Activated CD8-positive, alpha-beta memory T cell treated with anti-CD3 and anti-CD28 coated beads for 24 hours (primary cell): ENCODE measurements at places on chromosomes 4 and X.

DNA sequence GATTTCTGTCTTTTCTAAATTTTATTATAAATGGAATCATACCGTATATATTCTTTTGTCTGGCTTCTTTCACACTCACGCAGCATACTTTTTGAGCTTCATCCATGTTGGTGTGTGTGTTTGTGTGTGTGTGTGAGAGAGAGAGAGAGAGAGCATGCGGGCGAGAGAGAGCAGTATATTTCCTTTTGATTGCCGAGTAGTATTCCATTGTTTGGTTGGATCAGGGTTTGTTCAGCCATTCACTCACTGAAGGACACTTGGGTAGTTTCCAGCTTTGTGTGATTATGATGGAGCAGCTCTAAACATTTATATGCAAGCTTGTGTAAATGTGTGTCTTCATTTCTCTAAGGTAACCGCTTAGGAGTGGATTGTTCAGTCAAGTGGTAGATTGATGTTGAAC lies 3.1 kb upstream of the L1CAM start:
- DNase-seq: no peak

DNA sequence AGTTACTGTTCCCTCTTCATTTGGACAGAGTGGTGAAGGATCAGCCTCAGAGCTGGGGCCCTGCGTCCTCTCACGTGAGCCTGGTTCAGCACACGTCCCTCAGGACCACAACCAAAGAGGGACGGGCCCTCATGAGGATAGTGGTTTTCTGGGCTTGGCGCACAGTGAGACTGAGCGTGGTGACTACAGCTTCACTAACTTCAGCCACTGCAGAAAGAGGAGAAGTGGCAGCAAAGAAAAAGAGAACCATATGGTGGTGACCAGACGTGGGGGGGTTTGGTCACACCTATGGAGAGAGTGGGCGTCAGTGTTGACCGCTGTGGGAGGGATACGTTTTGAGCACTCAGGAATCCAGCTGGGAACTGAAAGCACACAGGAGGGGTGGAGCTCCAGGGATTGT lies 21.8 kb upstream of the TNIP3 start:
- DNase-seq: no peak

DNA sequence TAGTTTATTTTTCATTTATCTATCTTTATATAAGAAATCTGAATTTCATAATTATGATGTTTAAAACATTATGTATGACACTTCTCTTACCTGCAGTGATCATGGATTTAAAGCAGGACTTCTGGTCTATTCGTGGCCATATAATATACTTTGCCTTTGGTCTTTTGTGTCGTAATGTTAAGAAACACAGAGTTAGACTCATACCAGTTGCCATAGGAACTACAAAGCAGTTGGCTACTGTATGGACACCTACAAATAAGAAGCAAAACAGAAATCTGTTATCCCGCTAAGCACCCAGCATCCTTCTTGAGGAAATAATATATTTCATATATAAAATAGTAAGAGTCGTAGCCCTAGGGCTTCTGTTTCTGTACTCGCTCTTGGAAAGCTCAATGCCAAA lies 4.3 kb downstream of the SEPSECS start:
- DNase-seq: no peak

DNA sequence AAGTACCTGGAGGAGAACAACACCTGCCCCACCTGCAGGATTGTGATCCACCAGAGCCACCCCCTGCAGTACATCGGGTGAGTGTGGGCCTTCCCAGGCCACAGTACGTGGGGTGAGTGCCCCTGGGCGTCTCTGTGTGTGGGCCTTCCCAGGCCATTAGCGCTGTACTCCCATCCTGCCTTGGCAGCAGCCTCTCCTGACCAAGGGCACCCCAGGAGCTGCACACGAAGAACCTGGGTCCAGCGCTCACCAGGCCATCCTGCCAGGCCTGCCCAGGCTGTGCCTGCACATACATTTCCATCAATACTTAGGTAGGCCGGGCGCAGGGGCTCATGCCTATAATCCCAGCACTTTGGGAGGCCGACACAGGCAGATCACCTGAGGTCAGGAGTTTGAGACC lies 29.3 kb downstream of the PCGF3 start:
- DNase-seq: no peak

- DNase-seq: no peak
Measured at GRCh38 chr4:38153387-38153760, 193.2 kb downstream of the PTTG2 start.

- no peak for DNase-seq
Measured at GRCh38 chrX:34332334-34332733, 200.2 kb upstream of the FAM47A start.

DNA sequence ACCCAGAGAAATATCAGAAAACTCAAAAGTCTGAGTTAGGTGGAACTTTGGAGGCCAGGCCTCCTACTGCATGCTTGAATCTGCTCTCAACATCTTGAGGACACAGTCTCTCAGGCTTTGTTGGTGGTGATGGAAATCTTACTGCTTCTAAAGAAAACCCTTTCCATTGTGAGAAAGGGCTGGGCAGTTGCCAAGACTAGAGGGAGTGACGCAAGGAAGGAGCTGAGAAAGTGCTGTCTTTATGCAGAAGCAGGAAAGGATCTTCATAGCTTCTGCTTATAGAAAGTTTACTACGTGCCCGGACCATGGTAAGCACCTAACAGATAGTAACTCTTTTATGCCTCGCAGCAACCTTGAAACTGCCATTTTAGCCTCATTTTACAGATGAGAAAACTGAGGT lies 2.4 kb upstream of the CRMP1 start:
- DNase-seq: no peak

DNA sequence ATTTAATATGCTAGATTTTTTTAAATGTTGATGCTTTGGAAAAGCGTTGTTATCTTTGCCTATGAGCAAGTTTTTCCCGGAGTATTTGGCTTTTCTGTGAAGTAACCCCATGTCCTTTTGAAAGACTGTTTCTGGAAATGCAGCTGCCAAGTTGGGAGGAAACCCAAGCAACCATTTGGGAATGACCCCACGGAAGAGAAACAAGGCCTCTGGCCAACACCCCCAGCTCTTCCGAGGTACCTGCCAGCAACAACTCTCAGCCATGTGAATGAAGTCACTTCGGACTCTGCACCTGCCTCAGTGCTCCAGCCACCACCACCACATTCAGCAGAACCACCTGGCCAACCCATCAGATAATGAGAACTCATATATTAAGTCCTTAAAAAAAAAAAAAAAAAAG lies 36.2 kb upstream of the DHRSX start:
- no peak for DNase-seq

DNA sequence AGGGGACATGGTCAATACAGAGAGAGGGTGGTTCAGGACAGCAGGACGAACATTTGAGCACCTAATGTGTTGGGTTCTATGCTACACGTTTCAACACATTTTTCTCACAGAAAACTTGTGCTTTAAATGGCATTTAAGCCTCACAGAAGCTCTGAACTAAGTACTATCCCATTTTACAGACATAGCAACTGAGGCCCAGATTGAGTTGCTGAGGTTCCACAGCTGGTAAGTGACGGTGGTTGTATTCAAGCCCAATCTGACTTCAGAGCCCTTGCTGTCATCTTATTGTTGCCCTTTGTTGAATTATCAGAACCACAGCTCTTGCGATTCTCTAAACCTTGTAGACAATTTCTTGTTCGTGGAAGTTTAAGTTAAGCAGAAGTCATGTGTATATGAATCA lies 116.7 kb downstream of the FNIP2 start:
- DNase-seq: no peak

DNA sequence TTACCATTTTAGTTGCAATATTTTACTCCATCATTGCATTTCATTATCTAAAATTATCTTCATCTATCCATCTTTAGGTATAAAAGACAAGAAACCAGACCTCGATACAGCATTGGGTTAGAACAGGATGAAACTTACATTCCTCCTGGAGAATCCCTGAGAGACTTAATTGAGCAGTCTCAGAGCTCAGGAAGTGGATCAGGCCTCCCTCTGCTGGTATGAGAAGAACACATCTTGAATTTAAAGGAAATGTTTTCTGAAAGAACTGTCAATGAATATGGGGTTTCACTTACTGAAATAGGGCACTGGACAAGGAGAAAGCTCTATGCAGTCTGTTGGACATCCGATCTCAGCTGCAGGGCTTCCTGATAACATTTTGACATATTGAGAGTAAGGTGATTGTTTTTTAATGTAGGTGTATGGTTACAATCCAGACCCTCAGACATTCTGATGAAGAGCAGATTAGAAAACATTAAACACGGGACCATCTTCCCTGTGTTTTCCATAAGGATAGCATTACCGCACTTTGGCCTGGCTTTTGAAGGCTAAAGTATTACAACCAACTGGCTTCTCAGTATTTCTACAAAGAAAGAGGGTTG lies 367.2 kb downstream of the BMPR1B start:
- DNase-seq: no peak

DNA sequence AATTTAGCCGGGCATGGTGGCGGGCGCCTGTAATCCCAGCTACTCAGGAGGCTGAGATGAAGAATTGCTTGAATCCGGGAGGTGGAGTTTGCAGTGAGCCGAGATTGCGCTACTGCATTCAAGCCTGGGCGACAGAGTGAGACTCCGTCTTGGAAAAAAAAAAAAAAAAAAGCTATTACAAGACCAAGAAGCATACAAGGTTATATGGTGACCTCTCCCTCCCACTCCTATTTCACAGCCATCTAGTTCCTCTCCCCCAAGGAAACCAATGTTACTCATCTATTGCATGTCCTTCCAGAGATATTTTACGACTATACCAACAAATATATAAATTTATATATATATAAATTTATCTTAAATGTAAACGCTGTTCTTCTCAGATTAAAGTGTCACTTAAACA lies 3.2 kb downstream of the SLC9A7 start:
- no peak for DNase-seq

DNA sequence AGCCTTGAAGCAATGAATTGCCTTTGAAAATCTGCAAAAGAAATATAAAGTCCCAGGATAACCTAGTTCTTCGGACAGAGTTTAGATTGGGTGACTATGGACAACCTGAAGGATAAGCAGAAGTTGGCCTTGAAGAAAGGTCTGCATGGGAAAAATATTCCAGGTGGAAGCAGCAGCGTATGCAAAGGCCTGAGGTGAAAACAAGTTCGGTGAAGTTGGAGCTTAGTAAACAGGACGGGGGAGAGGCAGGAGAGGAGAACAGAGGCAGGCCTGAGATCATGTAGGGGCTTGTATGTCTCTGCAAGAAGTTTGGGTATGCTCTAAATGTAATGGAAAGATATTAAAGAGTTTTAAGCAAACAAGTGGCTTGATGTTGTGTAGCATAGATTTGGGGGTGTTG lies 176.0 kb downstream of the ARHGAP24 start:
- no peak for DNase-seq

DNA sequence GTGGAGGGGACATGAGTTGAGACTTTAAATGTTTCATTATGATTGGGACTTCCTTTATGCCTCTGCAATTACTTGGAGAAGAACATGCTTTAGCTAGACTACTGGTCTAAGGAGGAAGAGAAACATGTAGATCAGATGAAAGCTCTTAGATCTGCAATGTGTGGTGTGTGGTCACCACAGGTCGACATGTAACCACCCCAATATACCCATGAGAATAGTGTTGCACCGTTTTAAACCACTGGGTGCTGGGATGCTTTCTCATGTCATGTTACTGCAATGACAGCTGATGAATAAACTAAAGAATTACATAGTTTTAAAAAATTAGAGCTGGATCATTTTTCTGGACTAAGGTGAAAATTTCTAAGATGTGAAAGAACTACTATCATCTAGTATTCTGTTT lies 1039.7 kb downstream of the RAPGEF2 start:
- no peak for DNase-seq

GRCh38 chr4:67292045-67292444 lies 253.3 kb downstream of the CENPC start:
- no peak for DNase-seq

DNA sequence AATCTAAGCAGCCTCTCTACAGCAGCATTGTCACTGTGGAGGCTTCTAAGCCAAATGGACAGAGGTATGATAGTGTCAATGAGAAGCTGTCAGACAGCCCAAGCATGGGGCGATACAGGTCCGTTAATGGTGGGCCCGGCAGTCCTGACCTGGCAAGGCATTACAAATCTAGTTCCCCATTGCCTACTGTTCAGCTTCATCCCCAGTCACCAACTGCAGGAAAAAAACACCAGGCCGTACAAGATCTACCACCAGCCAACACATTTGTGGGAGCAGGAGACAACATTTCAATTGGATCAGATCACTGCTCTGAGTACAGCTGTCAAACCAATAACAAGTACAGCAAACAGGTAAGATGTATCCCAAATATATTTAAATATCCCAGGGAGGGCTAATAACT lies 4.1 kb downstream of the PCDH7 start:
- no peak for DNase-seq

- DNase-seq: no peak
Measured at GRCh38 chrX:18931972-18932371, 51.9 kb downstream of the PHKA2 start.

DNA sequence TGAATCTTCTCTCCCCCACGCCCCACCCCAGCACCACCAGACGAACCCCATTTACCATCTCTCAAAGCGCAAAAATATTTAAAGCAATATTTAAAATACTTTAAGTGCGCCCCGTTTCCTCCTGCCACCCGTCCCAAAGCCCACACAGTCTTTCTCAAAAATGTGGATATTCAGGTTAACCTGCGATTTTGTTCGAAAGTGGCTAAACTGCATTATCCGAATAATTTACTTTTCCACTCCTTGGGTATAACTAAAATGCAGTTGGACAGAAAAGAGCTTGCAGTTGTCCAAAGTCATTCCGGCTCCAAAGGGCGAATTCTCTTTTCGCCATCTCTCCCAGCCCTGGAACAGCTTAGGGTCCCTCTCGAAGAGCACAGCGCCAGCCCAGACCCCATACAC lies 662 bp downstream of the SMIM43 start:
- DNase-seq: no peak

DNA sequence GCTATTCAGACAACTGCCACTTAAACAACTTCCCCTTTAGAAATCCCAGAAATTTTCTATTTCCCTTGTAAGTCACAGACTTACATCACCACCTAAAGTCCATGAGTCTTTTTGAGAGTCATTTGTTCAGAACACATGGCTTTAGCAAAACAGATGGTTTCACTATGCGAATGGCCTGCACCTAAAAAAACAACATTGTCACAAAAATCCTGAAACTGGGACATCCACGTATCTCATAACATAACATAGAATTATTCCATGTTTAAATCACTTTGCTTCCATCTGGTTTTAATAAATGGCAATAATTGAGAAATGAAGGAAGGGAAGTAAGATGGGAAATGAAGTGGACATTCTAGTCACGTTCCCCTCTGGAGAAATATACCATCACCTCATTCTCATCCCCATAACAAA lies 155.3 kb upstream of the EDNRA start:
- DNase-seq: no peak

- DNase-seq: no peak
Measured at GRCh38 chr4:100823066-100823992, 305.5 kb upstream of the EMCN start.

GRCh38 chr4:1191621-1192020 lies 19.2 kb upstream of the SPON2 start:
- no peak for DNase-seq
